ENCODE measurements at places on chromosomes 4 and X. TPM values are rescaled to one million over a fixed set of nuclear protein-coding genes. Genes with fewer than 3 reads are reported as not detected.

P2RY10 gene
- total RNA-seq: 11.3 TPM

RHOXF1 gene
- total RNA-seq: not detected

GRCh38 chr4:122689972-122690371 lies 42.5 kb upstream of the BBS12 start:
- no peak for DNase-seq

DNA sequence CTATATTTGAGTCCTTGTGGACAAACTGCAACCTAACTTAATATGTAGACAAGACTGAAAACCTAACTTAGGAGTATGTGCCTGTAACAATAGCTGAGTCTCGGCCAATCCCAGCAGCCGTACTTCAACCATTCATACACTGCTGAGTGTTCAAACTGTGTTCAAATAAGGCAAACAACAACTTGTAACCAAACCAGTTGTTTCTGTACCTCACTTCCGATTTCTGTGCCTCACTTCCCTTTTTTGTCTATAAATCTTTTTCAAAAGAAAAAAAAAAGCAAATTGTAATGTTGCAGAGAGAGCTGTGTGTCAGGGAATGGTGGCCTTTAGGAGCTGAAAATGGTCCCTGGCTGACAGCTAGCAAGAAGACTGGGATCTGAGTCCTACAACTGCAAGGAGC lies 46.0 kb downstream of the GEMIN8 start:
- no peak for DNase-seq

GYPE gene
- not detected for total RNA-seq

ETDA gene
- total RNA-seq: not detected

GRCh38 chrX:15497865-15498264 lies 2.7 kb upstream of the BMX start:
- DNase-seq: peak; percentile 56

ITIH6 gene
- not detected for total RNA-seq

MXRA5 gene
- total RNA-seq: 29.1 TPM

DNA sequence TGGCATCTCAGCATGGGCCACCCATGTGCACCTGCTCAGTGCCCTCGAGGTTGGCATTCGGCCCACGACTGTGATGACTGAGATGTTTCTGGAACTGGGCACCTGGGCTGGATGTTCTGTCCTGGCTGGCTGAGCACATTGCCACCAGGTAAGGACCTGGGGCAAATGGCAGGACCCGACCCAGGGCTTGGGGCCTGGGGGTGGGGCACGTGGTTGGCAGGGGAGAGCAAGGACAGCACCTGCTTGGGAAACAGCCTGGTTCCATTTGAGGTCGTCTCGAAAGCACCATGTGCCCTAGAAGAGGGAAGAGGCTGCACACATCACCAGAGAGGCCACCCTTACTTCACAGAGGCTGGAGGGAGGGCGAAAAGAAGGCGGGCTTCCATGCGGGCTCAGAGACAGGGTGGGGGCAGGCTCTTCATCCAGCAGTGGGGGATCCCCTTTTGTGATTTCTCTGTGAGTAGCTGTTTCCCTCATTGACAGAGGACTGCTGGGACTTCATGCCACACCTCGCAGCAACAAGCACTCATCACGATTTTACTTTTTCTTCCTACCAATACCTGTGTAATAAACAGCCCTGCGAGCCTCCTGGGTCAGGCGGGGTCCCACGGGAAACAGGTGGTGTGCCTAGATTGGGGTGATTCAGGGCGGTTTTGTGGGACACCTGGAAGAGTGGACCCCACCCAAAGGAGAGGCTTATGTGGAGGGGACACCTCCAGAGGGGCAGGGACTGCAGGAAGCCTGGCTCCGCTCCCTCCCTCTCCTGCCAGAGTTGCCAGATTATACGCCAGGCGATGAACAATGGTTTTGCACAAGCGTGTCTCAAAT lies 12.0 kb downstream of the TMEM187 start:
- no peak for DNase-seq

DNA sequence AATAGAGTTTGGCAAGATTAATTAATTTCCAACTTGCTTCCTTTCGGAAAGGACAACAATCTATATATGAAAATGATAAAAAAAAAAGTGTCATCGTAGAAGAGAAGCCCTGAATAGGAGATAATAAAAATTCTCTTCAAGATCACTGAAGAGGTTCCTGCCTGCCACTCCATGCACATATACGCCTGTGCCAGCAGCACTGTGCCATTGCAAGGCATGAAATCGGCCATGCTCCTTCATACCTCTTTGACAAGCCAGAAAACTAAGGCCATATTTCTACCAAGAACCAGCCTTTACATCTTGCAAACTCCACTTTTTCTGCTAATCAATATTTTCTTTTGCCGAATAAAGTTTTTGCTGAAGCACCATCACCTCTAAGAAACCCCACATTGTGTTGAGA lies 365.5 kb downstream of the CXXC4 start:
- DNase-seq: no peak

SLC34A2 gene
- total RNA-seq: not detected

DNA sequence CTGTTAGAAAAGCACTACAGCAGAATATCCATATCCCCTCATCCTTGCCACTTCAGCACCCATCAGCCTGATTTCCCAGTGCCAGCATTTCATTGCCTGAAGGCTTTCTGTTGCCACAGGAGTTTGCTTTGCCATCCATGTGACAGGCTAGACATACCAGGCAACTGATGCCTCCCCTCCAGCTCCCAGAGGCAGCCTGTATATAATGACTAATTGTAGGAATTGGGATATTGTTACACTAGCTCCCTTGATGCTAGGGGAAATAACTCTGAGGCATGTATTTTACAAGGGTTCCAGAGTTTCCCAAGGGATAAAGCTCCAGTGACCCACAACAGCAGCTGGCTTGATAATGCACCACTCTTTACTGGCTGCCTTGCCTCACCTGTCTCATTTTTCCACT lies 608.0 kb upstream of the FTHL17 start:
- DNase-seq: no peak

- no peak for DNase-seq
Measured at GRCh38 chr4:182145334-182145905, 97.8 kb upstream of the TENM3 start.

ASB9 gene
- not detected for total RNA-seq

GRCh38 chrX:132367984-132368383 lies 120.9 kb downstream of the MBNL3 start:
- DNase-seq: no peak

DNA sequence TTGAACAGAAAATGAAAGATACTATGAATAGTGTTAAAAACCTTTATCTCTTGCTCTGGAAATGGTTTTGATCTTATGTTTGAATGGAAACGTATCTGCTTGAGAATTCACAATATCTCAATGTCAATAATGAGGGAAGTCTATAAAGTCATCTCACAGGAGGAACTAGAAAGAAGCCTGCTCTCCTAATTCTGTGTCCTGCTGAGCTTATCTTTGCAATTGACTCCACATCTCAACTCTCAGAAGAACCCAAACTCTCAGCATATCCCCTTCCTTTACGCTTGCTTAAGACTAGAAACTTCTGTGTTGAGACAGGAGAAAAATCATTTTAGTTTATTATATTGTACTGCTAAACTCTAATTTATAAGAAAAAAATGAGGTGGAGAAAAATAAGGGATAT lies 8.3 kb upstream of the PF4V1 start:
- DNase-seq: no peak

GRCh38 chr4:147809211-147809610 lies 77.3 kb downstream of the ARHGAP10 start:
- no peak for DNase-seq

- no peak for DNase-seq
Measured at GRCh38 chr4:101307899-101308298, 39.4 kb downstream of the PPP3CA start.

REPS2 gene
- 18.4 TPM for total RNA-seq
